ENCODE measurements at places on chromosomes 7 and 10.

GRCh38 chr10:49074836-49075682 lies 40.3 kb downstream of the VSTM4 start:
- DNase-seq, result no peak

DNA sequence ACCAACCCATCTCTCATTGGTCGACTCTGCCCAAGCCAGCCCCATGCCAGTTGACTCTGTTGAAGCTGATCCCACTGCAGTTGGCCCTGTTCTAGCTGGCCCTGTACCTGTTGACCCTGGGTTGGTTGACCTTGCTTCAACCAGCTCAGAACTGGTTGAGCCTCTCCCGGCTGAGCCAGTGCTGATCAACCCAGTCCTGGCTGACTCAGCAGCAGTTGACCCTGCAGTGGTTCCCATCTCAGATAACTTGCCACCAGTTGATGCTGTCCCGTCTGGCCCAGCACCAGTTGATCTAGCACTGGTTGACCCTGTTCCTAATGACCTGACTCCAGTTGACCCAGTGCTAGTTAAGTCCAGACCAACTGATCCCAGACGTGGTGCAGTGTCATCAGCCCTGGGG lies 7.4 kb downstream of the PPRC1 start:
- DNase-seq, result no peak

DNA sequence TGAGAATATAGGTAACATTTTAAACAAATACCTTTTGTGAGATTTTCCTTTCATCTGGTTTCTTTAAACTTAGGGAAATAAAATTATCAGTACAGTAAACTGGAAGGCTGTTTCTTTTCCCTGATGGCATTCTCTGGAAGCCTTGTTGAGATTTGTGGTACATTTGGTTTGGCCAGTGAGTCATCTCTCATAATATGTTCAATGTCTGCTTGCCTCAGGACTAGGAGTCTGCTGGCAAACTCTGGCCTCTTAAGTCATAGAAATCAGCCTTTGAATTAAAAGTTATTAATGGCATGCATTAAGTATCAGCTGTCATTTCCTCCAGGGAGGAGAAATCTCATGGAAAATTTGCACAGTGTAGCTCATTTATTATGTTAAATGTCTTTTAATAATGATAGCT lies 316.6 kb upstream of the KIAA1217 start:
- no peak for DNase-seq

DNA sequence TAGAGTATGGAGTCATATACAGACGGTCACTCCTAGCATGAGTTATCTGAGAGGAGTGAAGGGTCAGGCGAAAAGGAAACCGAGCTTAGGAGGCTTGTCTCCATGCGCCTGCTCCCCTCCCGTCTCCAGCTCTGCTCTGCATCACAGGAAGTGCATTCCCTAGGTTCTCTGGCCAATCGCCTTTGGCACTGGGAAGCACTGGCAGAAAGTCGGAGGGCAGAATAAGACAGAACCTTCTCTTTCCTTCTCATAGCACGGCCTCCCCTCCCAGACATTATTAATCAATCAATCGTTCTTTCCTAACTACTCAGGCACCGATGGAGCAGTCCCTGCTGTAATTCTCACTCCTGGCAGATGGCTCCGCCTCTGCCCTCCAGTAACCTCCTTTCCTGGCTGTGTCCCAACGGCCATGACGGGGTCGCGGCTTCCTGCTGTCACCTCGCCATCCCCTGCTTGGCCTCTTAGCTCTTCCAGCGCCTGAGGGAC lies 177.1 kb downstream of the FRMD4A start:
- DNase-seq, result no peak

DNA sequence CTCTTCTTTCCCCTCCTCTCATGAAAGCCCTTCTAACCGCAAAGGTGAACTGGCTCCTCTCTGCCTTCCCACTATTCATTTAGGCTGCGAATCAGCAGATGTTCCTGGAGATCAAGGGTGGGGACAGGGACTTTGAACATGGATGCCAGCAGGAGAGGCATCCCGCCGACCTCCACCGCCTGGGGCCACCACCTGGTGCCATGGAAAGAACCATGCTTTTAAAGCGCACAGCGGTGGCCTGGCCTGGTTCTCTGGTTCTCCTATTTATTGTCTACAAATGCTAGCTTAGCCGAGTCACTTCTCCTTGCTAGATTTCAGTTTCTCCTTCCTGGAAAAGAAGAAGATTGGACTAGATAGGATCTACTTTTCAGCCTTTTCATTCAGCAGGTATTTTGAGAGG lies 43.2 kb upstream of the KCNMA1 start:
- DNase-seq, result no peak

DNA sequence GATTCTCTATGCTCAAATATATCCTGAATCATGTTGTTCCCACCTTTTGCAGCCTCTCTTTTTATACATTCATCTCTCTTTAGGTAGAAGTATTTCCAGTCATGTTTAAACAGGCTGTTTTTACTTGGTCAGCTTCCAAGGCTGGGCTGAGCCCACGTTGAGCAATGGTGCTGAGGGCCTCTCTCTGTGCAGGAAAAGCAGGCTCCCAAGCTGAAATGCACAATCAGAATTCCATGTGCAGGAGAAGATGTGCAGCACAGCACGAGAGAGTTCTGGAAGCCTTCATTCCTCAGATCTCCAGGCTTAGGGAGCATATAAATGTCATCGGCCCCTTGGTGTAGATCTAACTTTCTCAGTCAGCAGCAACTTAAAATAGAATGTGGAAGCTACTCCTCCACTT lies 588.5 kb downstream of the TNS3 start:
- DNase-seq, result no peak

DNA sequence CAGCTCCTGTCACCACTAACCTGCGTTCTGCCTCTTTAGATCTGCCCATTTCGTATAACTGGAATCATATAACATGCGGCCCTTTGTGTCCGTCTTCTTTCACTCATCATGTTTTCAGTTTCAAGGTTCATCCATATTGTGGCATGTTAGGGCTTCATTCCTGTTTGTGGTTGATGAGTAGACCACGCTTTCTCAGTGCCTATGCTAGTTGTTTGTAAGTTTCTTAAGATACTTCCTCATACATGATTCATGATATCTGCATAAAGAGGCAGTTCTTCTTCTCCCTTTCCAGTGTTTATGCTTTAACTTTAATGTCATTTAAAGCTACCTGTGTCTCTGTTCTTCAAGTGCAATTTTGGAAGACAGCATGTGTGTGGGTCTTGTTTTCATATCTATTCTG lies 79.5 kb upstream of the FAM20C start:
- no peak for DNase-seq

DNA sequence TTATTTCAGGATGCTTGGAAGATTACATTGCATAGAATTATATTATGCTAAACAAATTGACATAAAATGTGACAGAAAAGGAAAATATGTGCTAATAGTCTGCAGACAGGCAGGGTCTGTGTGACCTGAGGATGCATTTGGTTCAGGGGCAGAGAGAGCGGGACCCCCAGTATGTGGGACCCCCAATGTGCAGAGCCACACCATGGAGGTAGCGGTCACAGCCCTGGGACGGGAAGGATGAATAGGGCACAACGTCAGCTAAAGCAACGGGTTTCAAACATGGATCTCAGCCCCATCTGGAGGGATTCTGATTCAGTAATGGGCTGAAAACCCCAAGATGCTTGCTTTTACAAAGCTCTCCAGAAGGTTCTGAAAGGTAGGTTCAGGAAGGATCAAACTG lies 251.8 kb upstream of the ADARB2 start:
- no peak for DNase-seq

- no peak for DNase-seq
Observed at GRCh38 chr10:96082748-96083147, 39.4 kb downstream of the CCNJ start.

- DNase-seq, result no peak
Observed at GRCh38 chr7:121275204-121275603, 53.6 kb upstream of the WNT16 start.

DNA sequence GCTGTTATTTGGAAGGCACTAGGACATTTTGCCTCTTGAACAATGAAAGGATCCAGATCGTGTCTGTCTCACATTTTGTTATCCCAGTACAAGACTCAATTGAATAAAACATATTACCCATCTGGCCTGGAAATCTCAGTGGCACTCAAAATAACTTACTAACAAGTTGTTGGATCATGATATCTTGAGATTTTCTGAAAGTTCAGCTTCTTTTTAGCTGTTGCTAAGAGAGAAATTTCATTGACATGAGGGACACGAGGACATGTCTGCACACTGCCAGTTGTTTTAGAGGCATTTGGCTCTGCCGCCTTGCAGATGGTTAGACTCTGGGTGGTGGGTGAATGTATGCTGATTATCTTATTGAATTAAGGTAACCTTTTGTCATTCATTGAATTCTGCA lies 41.0 kb downstream of the KAT6B start:
- DNase-seq, result no peak

DNA sequence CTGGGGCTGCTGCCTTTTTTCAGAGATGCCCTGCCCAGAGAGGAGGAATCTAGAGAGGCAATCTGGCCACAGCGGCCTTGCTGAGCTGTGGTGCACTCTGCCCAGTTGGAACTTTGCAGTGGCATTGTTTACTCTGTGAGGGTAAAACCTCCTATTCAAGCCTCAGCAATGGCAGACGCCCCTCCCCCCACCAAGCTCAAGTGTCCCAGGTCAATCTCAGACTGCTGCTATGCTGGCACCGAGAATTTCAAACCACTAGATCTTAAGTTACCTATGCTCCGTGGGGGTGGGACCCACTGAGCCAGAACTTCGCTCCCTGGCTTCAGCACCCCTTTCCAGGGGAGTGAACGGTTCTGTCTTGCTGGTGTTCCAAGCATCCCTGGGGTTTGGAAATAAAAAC lies 77.2 kb downstream of the EXOC4 start:
- no peak for DNase-seq

DNA sequence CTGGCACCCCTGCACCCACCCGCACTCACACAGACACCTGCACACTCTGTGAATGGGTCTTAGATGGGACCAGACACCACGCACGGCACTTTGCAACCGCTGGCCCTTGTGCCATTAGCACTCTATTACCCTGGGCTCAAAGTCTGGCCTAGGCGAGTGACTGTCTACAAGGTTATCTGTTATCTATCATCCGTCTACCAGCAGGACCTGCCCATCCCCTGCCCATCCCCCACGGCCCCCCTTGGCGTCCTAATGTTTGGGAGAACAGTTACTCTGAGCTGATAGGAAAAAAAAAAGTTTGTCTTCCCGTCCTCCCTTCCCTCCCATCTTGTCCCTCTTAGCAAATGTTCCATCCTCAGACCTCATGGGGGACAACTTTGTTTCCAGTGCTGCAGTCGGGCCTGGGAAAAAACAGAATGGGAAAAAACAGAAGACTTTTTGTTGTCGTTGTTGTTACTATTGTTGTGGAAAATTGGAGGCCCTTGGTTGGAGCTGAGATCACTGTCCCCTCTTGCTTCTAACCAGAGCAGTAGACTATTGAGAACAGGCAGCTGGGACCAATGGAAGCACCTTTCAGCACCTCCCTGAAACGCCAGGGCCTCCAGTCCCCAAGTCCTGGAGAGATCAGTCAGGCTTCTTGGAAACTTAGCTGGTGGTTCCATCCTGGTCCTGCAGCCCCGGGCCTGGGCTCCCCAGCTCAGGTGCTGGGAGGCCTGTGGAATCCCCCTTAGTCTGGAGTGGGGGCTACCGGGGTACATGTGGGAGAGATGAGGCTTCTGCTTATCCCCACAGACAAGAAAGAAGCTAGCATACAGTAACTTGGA lies 12.2 kb downstream of the UNCX start:
- no peak for DNase-seq

GRCh38 chr10:89426230-89426868 lies 12.0 kb downstream of the IFIT5 start:
- DNase-seq, result no peak

- no peak for DNase-seq
Observed at GRCh38 chr10:60870803-60871202, 73.2 kb downstream of the RHOBTB1 start.

GRCh38 chr7:128691227-128691626 lies 19.1 kb downstream of the GARIN1A start:
- DNase-seq, result no peak

- DNase-seq, result no peak
Observed at GRCh38 chr10:31630861-31631567, 297.6 kb downstream of the ARHGAP12 start.

DNA sequence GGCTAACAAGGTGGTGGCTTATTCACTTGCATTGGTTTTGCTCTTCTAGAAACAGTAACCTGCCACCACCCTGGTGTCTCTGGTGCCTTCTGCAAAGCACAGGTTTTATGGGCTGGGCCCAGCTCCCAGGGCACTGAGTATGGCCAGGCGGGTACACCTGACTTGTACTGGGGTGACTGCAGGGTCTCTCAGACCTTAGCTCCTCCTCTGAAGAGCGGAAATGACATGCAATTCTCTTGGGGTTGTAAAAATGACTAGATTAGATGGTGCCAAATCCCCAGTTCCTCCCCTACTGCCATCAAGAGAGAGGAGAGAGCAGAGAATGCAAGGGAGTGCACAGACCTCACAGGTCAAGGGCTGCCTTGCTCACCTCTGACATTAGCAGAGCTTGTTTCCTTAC lies 14.7 kb downstream of the ESYT2 start:
- DNase-seq, result no peak

- no peak for DNase-seq
Observed at GRCh38 chr7:27000496-27000895, 95.3 kb downstream of the HOXA1 start.

DNA sequence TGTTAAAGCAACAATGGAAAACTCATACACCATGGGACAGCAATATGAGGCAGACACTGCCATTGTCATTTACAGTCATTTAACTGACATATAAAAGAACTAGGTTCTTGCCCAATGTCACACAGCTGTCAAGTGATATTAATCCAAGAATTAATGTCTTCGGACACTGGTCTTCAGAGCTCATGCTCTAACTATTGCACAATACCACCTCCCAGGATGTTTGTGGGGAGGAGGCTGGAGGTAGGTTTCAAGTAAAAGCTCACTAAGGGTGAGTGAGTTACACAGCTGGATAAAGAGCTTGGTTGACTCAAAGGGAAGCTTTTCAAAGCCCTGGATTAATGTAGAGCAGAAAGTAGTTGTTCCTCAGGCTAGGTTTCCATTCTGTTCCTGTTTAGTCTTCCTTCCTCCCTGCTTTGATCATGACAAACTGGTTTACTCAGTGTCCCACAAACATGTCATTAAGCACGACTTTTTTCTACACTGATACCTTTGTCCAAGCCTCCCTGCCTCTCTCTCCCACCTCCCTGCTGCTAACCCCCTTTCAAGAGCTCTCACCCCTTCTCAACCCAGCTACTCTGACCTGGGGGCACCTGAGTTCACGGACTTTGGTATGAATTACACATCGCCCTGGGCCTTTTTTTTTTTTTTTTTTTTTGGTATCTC lies 987 bp upstream of the EXOC6 start:
- no peak for DNase-seq

DNA sequence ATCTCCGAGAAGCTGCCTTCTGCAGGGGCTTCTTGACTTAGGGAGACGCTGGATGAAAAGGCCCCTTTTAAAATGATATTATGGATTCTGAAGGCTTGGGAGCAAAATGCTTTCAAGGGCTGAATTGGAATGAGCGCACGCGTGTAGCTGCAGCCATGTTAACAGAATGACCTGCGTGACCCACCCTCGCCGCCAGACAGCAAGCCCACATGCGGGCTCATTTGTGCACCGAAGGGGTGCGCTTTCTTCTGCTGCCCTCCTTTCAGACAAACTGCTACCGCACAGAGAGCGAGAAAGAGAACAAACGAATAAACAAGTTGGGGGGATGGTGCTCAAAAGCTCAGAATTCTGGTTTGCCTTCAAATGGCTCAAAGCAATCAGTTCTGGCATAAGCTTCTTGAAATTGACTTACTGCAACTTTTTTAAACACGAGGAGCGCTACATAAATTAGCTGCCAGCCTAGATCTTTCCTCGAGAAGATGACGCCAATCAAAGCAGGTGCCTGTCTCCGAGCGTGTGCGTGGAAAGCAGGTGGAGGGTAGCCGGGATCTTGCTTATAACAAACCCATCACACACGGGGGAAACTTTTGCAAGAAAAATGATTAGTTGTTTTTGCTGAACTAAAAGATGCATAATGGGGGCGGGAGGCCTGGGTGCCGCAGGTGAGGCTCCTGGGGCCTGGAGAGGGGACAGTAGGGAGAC lies 268.4 kb downstream of the MAD1L1 start:
- DNase-seq, result no peak

All from BJ (cell line).